ENCODE measurements at places on chromosomes 5 and 9.
A peak's percentile ranks its signal among the peaks of the same experiment; 100 is the strongest.

DNA sequence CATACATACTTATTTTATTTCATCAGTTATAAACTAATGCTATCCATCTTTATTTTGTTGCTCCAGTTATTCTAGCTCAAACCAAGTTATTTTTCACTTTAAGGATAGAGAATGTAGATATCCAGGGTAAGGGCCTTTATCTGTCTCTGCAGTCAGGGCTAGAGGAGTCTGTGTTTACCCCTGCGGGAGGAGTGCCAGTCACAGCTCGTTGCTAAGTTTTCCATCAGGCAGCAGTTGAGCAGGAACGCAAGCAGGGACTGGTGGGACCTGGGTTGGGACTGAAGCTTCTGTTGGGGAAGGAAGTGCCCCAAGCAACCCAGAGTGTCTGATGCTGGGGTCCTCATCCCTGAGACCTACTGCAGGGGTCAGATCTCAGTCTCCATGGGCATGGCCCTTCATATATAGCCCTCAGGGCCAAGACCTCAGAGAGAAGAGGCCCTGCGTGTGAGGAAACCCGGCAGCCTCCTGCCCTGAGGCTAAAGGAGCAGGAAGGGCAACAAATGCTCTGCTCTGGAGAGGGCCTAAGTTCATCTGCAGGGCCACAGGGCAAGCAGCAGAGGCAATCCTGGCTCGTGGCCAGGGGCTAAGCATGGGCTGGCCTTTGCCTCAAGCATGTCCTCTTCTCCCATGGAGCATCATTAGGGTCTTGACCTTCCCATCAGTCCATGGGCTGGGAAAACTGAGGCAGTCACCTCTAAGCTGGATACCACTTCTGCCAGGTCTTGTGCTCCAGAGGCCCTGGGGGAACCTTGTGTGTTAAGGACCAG lies 6.6 kb downstream of the SLC22A4 start:
- DNase-seq: no peak

- no peak for DNase-seq
Observed at GRCh38 chr5:120604884-120605283, 140.8 kb downstream of the PRR16 start.

DNA sequence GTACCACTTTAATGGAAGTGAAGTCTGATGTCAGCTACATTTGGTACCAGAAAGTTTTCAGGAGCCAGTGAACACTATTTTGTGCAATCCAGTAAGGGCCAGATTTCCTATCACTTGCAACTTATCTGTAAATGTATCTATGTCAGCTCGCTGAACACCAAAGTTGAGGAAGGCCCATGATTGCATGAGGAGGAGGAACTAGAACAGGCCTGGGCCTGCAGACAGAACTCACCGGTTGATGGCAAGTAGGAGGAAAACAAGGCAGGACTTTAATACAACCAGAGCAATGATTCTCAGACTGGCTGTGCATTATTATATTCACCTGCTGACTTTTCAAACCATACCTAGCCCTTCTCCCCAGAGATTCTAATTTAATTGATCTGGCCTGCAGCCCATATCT lies 540.2 kb downstream of the CETN3 start:
- no peak for DNase-seq

GRCh38 chr5:1660001-1660400 lies 136.2 kb upstream of the LPCAT1 start:
- DNase-seq: no peak

DNA sequence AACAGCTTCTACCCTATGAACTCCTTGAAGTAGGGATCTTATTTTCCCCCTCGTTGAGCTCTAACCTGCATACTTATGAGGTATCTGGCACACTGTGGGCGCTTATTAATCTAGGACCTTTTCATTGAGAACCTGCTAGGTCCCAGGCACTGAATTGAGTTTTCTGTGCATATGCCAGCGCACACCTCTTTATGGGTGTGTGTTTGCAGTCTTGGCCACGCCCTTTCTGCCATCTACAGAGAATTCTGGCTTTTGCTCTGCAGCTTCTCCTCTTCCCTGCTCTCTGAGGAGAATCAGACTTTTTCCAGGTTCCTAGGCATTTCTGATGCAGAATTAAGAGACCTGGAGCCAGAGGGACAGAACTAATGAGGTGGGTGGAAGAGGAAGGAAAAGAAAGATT lies 25.4 kb upstream of the SSBP2 start:
- DNase-seq: no peak

DNA sequence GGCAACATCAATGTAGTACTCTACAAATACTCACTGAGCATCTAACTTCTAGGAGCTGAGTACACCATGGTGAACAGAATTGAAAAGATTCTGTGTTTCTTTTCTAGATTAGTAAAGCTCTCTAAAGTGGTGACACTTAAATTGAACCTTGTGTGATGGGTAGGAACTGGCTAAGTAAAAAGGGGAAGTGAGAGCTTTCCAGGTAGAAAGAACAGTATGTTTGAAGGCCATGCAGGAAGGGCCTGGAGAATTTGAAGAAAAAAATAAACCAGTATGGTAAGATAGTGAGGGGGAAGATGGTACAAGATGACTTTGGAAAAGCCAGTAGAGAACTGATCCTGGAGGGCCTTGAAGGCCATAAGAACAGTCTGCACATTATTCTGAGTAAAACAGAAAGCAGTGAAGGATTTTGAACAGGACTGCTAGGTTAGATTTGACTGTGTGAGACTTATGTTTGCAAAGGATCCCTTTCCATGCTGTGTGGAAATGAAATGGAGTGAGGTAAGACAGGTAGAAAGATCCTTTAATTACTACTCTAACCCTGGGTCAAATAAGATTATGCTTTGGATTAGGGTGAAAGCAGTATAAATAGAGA lies 46.7 kb upstream of the UBQLN1 start:
- peak; percentile 21 for DNase-seq

- DNase-seq: no peak
Observed at GRCh38 chr9:12851341-12852090, 76.7 kb downstream of the LURAP1L start.

GRCh38 chr9:93824386-93825294 lies 130.5 kb downstream of the BARX1 start:
- DNase-seq: no peak

DNA sequence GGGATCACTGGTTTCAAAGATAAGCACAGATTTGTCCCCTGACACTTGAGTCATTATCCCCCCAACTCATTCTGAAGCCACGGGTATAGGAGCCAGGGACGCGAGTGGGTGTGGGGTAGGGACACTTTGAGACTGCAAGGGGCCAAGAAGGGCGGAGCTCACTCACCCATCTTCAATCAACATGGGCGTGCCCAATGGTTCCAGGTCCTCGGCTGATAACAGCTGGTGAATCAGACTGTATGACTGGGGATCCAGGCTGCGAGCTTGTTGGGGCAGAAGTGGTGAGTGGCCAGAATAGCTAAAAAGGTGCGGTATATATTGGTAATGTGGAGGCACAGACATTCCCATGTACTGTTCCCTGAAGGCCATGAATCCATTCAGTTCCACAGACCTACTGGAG lies 30.7 kb upstream of the NR5A1 start:
- DNase-seq: no peak

DNA sequence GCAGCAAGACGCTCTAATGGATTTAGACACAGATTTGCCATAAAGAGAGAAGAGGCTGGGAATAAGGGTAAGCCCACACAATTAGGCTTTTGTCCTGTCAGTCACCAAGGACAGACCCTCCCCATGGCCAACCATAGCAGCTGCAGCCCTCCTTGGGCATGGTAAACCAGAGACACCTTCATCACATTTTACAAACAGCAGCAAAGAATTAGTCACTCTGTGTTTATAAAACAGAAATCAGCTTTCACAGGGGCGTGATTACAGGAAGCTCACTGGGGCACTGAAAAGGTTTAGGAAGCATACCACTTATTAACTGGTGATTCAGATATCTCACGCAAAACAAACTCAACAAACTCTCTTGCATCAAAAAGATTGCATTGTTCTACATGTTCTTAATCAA lies 37.3 kb upstream of the ZNF622 start:
- DNase-seq: no peak

- no peak for DNase-seq
Observed at GRCh38 chr5:174831031-174831660, 106.8 kb downstream of the MSX2 start.

DNA sequence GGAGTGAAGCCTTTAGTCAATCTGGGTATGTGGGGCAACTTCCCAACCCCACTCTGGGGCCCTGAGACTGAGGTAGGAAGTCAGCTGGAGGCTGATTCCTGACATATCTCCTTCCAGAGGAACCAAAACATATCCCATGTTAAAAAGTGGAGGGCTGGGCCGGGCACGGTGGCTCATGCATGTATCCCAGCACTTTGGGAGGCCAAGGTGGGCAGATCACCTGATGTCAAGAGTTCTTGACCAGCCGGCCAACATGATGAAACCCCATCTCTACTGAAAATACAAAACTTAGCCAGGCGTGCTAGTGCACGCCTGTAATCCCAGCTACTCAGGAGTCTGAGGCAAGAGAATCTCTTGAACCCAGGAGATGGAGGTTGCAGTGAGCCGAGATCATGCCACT lies 44.0 kb downstream of the CXXC5 start:
- no peak for DNase-seq

- no peak for DNase-seq
Observed at GRCh38 chr5:65032250-65032649, 263.5 kb downstream of the CWC27 start.

DNA sequence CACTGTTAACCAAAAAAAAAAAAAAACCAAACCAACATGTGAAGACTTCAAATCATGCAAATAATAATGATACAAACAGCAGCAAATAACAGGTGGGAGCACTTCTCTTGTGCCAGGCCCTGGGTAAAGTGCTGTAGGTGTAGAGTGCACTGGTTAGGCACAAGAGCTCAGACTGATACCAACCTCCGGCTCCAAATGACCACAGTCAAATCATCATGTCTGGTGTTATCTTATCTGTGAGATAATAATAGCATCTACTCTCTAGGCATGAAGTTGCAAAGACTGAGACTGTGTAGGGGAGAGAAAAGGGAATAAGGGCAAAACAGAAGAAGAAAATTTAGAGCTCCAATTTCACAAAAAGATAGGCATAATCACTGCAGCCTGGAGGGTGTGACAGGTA lies 159.5 kb downstream of the ARL15 start:
- DNase-seq: no peak

- DNase-seq: no peak
Observed at GRCh38 chr5:54415896-54416601, 39.5 kb upstream of the HSPB3 start.

DNA sequence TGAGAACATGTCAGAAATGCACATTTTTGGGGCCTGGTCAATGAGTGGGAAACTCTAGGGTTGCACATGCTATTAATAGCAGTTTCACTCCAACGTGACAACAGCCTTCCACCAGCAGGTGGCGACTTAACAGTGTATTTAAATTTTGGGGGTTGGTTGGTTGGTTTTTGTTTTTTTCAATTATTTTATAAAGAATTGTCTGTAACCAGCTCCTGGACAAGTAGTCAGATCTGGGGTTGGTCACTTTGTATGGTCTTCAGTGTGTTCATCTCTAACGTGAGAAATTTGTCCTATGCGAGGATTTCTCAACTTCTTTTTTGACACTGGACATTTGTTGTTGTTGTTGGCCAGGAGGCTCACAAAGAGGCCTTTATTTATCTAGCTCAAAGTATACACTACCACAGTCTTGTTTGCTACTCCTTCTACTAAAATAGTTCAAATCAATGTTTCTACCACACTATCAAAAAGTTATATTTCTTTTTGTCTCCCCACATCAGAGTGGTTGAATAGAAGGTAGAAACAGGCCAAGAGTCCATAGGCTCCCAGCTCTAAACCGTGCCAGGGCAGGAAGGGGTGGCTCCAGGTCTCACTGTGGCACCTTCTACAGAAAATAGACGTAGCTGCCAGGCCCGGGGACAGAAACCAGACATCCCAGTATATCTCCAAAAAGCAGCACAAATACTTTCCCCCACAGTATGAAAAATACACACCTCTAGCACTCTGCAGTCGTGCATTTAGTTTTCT lies 110.4 kb downstream of the TRPM6 start:
- peak; percentile 82 for DNase-seq

- peak; percentile 53 for DNase-seq
Observed at GRCh38 chr9:123678038-123678877, 251.7 kb downstream of the DENND1A start.

DNA sequence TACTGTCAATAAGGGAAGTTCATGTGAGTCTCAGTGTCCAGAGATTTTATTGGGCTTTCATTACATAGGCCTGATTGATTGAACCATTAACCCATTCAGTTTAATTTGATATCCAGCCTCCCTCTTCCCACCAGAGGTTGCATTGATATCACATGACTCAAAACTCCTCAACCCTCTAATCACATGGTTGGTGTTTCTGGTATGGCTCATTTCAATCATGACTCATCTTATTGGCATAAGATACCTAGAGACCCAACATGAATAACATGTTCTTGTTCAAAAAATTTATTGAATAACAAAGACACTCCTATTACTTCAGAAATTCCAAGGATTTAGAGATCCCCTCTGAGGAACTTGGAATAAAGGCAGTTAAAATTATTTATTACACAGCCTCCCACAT lies 982.2 kb downstream of the TLE1 start:
- no peak for DNase-seq

DNA sequence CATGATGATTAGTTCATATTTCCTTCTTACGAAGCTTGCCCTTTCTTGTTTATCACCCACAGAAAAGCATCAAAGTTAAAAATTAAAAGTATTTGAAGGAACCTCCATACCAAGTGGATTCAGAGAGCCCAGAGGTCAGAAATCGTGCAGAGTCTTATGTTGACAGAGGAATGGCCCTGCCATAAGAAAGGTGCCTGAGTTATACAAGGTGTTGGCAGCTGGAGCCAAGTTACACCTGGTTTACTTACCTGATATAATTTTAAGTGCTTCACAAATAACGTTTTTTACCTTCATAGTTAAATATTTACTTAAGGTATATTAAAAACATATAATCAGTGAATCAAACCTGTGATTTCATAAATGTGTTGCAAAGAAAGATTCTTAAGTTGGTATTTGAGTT lies 42.3 kb upstream of the DHFR start:
- no peak for DNase-seq

DNA sequence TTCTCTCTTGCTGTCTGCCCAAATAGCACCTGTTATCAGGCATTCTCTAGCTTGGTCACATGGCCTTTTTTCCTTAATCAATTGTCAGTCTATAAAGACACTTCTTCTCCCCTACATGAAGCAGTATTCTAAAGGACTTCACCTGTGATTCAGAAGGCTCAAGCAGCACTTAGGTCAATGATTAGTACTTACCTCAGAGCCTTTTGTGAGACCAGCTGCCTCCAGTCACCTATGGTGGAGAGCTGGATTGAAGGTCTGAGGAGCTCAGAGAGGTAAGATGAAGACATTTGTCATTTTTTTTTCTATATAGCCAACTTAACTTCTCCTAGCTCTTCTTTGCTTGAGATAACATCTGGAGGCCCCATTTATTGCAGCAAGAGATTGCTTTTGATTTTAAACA lies 278.3 kb upstream of the PCSK5 start:
- no peak for DNase-seq

DNA sequence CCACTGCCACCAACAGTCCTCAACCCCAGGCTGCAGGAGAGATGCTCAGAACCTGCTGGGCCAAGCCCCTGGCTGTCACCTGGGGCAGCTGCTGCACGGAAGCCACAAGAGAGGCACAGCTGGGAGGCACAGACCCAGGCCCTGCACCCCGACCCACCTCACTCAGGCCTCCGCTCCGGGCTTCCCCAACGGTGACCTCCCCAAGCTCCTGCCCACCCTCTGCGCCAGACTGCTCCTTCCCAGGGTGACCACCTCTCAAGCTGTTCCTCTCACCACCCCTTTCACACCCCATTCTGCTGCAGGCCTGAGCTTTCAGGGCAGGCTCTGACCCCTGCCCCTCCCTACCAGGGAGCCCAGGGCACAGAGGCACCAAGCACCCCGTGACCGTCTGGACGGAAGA lies 33.0 kb downstream of the VAV2 start:
- DNase-seq: no peak
